ENCODE measurements at places on chromosomes 4 and X.

DNA sequence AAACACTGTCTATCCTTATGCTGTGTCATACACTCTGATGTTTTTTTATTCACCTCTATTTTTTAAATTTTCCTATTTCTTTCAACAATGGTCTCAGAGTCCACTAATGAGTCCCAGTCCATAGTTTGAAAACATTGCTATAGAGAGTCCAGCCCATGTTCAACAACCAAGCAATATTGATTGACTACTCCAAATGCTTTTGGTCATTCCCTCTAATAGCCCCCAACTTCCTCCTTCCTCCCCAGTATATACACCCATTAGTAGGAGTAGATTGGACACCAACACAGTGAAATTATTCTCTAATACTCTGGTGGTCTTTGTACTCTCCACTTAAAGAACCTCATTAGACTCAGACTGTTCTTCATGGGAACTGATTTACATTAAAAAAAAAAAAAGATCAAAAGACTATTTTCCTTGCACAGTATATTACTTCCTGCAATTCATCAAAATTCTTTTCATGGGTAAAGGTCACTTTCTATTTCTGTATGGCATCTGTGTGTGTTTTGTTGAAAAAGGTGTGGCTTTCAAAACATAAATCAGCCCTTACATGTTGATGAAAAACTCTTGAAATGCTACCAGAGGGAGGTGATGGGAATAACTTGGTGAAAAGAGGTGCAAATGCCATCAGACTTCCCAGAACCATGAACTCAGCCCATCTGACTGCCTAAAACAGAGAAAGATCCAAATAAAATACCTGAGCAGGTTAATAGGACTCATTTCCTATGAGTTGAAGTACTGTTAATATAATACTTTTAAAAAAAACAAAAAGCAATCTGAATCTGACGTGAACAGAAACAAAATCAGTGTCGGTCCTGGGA is 250.3 kb upstream of the KLF3 start:
- DNase-seq = no peak

- DNase-seq = no peak
Measured at GRCh38 chr4:118732591-118733330, 47.6 kb downstream of the METTL14 start.

DNA sequence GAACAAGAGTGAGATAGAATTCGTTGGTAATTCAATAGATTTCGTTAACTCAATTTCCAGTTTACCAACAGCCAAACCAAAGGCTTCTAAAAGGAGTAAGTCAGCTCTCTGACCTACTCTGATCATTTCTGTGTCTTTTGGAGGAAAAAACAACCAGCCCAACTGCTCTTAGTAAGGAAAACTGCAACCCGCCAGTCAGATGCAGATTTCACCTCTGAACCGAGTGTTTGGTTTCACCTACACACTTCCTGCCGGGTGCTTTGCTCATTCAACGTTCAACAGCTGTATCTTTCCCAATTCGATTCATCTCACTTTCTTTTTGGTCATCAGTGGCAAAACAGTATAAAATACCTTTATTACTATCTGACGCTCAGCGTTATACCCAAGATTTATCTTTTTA is 24.5 kb downstream of the TMSB4X start:
- DNase-seq = peak; percentile 46

DNA sequence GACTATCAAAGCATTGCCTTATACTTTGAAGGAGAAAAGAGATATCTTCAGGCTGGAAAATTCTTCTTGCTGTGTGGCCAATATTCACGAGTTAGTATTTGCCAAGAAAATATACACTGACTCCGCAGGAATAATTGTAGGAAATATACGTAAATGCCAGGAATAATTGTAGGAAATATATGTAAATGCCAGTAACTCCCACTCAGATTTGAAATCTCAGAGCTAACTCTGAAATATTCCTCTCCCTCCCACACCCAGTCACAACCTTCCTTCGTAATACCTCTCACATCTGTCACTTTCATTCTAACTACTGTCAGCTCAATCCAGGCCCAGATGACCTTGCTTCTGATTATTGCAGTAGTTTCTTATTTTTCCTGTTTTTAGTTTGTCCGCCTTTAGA is 73.5 kb downstream of the WDR19 start:
- DNase-seq = no peak

DNA sequence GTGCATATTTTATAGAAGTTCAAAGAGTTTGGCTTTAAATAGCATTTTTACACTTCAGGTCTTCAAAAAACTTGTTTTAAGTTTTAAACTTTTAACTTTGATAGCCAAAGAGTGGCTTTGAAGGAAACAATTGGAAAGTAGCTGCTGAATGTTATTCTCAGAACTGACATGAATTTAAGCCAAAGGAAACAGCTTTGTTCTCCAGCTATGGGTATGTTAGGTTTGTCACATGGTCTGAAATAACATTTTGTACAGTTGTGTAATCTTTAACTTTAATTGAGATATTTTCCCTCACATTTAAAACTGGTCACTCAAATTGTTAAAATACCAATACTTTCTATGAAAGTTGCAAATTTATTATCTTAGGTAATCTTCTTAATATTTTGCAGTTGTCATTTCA is 564.7 kb downstream of the IL15 start:
- DNase-seq = no peak

- no peak for DNase-seq
Measured at GRCh38 chrX:126064901-126065541, 101.1 kb downstream of the DCAF12L2 start.

GRCh38 chr4:16055471-16055870 is 28.4 kb downstream of the PROM1 start:
- no peak for DNase-seq

DNA sequence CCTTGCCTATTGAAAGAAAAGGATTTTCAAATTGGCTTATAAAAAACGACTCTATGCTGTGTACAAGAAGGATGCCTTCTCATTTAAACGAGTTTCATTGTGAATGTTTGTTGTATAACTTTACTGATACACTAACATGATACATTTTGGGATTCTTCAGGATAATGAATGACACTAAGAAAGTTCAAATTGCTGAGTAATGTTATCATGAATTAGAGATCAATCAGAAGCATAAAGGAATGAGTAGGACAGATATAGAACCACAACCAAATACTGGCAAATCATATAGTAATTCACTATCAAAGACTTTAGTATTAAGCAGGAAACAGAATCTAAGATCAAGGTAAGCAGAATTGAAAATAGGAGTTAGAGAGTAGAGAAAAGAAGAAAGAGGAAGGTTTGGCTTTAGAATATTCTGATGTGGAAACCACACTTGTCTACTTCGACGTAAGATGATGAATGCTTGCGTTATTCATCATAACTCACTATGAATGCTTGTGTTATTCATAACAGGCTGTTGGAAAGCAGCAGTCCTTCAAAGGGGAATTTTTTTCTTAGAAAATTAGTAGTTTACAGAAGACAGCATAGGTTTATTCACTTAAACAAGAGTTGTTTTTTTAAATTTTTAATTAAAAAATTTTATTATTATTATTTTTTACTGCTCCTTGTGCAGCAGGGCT is 13.4 kb downstream of the CCDC158 start:
- no peak for DNase-seq

- no peak for DNase-seq
Measured at GRCh38 chrX:125288343-125288742, 31.3 kb upstream of the TEX13C start.

DNA sequence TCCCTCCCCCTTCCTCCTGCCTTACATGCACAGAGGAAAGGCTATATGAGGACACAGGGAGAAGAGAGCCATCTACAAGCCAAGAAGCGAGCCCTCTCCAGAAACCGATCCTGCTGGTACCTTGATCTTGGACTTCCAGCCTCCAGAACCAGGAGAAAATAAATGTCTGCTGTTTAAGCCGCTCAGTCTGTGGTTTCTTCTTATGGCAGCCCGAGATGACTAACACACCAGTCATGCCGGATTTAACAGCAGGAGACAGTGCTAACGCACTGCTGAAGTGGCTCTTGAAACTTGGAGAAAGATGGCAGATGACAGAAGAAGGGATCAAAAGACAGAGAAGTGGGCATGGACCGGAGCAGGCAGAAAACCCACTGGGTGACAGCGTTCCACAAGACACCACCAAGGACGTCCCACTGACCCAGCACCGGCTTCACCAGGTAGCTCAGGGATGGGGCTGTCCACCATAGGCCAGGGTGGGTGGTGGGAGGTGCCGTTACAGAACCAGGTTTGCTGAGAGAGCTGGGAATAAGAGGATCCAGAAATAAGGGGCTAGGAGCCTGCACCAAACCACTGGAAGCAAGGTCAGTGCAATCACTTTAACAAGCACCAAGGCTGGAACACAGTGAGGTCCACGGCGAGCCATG is 6.2 kb upstream of the MAN2B2 start:
- no peak for DNase-seq

GRCh38 chr4:41095973-41096372 is 118.4 kb downstream of the APBB2 start:
- DNase-seq = no peak

- DNase-seq = no peak
Measured at GRCh38 chr4:89570931-89571330, 263.3 kb upstream of the GPRIN3 start.

DNA sequence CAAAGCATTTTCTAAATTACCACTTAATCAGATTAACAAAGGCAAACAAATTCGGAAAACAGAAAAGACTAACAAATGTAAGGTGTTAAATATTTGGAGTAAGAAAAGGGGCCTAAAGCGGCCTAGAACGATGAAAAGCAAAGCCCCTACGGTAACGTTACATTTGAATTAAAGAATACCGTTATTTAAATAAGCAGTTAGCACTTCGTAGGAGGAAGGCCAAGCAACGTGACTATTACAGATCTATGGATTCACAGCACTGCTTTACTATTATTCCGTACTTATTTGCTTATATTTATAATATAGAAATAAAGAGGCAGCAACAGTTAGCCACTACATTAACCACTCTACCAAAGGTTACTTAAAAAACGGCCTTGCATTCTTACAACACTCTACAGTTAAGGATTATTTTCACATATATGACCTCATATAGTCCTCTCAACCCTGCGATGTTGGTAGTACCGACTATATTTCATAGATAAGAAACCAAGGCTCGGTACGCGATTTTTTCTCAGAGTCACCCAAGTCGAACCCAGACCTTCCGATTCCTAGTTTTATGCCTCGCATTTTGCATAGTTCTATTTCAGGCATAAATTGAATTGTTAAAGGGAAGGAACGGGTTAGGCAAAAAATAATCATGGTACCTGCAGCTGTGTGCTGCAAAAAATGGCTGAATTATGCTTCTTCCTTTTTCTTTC is 2.9 kb downstream of the KLHL15 start:
- no peak for DNase-seq

GRCh38 chr4:128159967-128160366 is 98.9 kb downstream of the LARP1B start:
- DNase-seq = no peak

GRCh38 chr4:53015681-53016080 is 153.6 kb downstream of the RASL11B start:
- no peak for DNase-seq

GRCh38 chr4:156192033-156192432 is 238.4 kb upstream of the CTSO start:
- no peak for DNase-seq

DNA sequence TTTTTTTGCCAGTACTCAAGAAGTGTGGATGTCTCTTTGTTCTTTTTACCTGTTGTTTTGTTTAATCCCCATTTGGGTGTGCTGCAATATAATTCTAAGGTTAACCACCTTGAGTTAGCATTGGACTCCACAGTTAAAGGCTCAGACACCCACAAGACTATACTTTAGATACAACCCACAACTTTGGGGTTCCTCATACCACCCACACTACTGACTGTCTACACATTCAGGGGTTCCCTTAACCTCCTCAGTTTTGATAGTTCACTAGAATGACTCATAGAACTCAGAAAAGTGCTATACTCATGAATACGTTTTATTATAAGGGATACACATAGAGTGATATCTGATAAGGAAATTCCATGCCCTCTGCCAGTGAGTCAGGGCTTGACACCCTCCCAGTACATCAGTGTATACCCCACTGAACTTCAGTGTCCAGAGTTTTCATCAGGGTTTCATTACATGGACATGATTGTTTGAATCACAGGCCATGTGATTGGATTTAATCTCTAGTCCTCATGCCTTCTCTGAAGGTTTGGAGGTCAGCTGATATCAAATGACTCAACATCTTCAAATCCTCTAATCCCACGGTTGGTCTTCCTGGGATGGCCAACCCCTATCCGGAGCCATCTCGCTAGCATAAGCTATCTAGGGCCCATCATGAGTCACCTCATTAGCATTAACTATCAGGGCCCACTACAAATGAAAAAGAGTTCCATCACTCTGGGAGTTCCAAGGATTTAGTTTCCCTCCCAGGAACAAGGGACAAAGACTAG is 357.7 kb upstream of the EMCN start:
- no peak for DNase-seq

DNA sequence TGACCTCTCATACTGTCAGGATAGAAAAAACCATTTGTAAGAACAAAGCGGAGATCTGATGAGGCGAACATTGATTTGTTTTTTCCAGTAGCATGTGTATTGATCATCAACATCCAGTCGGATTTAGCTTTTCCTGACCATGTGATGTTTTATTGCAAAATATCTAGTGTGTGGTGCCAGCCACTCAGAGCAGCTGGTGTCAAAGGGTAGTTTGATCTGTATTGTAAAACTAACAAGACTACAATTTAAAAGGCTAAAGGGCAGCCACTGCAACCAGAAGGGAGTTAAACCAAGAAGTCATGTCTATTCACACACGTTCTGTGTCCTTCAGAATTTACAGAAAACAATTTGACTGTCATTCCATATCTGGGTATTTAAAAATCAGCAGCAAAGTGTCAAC is 719.0 kb upstream of the FRG1 start:
- DNase-seq = no peak

GRCh38 chr4:47413521-47413920 is 50.0 kb downstream of the COMMD8 start:
- DNase-seq = no peak

GRCh38 chr4:77566148-77566547 is 39.5 kb upstream of the CXCL13 start:
- no peak for DNase-seq

GRCh38 chrX:4825550-4825949 is 1112.1 kb upstream of the PRKX start:
- no peak for DNase-seq

DNA sequence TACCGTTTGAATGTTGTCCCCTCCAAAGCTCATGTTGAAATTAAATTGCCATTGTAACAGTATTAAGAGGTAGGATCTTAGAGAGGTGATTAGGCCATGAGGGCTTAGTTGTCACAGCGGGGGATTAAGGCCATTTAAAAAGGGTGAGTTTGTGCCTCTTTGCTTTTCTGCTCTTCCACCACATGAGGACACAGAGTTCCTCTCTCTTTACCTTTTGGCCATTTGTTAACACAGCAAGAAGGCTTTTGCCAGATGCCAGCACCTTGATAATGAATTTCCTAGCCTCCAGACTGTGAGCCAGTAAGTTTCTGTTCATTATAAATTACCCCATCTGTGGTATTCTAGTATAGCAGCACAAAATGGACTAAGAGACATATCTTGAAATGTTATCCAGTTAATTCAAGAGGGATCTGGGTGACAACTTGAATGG is 7.8 kb upstream of the HERC3 start:
- DNase-seq = no peak

DNA sequence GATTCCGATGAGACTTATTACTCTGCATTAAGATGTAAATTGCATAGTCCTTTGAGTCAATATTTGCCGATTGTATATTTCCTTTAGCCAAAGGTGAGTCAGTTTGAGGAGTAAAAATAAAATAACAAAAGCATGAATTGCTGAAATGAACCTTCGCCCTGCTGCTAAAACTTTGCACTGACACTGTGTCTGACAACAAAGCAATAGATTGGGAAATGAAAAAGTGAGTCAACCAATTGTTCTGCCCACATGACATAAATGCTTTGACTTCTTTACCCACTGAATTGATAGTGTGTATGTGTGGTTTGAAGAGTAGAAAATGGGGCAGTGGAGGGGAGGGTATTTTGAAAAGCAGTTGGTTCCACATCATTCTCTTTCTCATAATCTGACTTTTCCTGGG is 88.4 kb upstream of the AFF2 start:
- DNase-seq = no peak

All from stimulated activated CD4-positive, alpha-beta T cell treated with anti-CD3 and anti-CD28 coated beads, Interleukin-4, amount 100 ng/mL, for 48 hours (primary cell).